HFFc6 (cell line): ENCODE measurements at places on chromosomes 7 and 10.
A peak's percentile ranks its signal among the peaks of the same experiment; 100 is the strongest.

GRCh38 chr10:93463723-93464476 lies 18.2 kb downstream of the MYOF start:
- peak; percentile 56 for DNase-seq

DNA sequence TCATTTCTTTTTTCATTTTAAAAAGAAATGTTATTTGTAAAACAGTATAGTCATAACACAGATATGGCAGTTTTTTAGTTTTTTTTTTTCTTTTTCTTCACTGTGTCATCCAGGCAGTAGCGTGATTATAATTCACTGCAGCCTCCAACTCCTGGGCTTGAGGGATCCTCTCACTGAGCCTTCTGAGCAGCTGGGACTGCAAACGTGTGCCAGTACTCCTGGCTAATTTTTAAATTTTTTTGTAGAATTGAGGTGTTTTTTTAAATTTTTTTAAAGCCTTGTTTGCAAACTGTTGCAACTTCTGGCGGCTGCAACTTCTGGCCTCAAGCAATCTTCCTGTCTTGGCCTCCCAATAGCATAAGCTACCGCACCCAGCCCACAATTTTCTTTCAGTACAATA lies 63.0 kb downstream of the HELLS start:
- DNase-seq = no peak

DNA sequence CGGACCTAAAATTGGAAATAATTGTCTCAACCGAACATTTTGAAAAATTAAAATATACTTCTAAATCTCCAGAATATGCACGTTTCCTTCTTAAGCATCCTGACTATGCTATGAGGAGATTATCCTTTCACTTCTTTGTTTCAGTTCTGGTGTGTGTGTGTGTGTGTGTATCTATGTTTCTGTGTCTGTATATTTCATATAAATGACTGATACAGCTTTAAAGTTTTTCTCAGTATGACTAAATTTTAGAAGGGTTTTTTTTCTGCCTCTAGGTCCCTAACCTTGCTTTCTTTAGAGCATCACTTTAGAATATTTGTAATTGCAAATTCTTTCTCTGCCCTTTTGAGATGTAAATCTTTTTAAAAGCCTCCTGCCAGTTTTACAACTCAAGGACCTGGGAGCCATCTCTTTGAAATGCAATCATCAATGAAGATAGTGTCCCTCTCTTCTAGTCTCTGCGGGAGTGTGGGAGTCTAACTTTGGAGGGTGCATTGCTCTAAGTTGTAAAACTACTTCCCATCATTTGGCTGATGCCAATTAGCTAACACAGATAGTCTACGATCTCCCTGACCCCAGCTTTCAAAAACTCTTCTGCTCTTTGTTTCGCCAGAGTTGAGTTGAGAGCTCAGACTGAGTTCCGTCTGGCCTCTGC lies 782.0 kb upstream of the ZWINT start:
- DNase-seq = no peak

- no peak for DNase-seq
These were observed 9.4 kb downstream of the EFCAB10 start for GRCh38 chr7:105571891-105572290.

- DNase-seq = no peak
These were observed 44.5 kb downstream of the MKI67 start for GRCh38 chr10:128081720-128082119.

DNA sequence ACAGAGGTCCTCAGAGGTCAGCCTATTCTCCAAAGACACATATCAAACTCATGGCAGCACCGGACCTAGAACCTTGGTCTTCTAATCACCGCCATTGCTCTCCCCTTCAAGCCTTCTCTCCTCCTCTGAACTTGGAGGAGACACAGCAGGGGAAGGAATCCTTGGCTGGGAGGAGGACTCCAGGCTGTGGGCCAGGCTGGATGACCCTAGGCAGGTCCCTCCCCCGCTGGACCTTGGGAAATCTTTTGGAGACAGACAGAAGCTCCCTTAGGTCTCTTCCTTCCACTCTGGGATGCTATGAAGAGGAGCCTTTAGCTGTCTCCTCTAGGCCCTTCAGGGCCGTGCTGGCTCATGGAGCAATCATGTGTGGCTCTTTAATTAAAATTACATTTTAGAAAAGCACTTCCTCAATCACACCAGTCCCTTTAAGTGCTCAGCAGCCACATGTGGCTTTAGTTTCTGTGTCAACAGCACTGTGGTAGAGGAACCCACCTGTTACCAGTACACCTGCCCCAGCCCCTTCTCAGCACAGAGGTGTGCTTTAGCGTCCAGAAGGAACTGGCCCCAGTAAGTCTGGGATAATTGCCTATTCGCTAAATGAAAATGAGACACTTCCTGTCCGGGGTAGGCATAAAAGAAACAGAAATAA lies 238.2 kb downstream of the CELF2 start:
- no peak for DNase-seq

DNA sequence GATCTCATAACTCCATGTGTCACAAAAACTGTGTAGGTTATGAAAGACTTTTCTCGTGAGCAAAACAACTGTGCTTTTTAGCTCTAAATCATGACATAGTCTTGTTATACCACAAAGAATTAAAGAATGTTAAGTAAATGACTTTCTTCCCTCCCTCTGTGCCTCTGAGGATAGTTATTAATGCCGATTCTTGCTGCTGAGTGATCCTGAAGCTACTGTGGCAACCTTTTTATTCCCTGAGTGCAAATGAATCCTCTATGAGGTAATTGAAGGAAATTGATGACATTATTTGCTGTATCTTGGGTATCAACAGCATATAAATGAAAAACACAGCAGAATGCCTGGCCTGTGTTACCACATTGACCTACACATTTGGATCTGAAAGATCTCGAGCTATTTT lies 142.2 kb upstream of the HDAC9 start:
- no peak for DNase-seq

DNA sequence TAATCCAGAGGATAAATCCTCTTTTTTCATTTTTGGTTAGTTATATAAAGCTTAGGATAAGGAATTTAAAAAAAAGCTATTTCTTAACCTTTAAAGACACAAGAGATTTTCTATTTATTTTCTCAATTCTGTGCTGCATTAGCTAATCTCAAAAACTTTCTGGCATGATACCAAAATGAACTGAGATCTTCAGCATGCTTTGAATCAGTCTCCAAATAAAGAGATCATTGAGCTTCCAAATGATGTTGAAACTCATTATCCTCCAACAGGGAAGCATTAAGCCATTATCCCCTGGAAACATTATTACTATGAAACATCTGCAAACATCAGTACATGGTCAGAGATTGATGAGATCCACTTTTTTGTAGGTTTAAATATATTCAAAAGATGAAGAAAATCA lies 350.3 kb upstream of the TEX47 start:
- no peak for DNase-seq

DNA sequence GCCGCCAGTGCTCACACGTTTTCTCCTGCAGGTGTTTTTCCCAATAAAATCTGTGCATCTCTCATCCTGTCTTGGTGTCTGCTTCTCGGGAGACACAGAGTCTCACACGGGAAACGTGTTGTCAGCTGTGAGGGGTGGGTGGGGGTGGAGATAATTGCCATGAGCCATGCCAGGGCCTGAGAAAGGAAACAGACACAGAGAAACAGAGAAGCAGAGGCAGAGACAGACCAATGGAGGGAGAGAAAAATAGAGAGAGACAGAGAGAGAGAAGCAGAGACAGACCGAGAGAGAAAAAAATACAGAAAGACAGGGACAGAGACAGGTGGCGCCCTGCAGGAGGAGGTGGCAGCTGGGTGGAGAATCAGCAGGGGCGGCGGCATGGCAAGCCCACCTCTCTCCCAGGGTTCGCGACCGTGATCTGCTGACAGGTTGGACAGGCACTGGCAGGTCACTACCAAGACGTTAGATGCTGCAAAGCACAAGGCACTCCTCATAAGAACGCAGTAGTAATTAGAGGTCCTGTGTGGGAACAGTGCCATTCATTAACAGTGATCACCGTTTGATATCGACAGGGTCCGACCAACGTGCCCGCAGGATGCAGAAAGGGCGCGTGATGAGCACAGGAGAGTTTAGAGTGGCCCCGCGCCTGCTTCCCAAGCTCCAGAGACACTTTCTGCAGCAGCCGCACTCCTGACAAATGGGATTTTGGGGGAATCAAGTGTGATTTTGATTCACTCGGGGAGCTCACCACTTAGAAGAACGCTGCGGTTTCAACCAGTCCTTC lies 70.5 kb upstream of the INSIG1 start:
- DNase-seq = no peak

- DNase-seq = no peak
These were observed 24.1 kb upstream of the FFAR4 start for GRCh38 chr10:93542358-93542791.

DNA sequence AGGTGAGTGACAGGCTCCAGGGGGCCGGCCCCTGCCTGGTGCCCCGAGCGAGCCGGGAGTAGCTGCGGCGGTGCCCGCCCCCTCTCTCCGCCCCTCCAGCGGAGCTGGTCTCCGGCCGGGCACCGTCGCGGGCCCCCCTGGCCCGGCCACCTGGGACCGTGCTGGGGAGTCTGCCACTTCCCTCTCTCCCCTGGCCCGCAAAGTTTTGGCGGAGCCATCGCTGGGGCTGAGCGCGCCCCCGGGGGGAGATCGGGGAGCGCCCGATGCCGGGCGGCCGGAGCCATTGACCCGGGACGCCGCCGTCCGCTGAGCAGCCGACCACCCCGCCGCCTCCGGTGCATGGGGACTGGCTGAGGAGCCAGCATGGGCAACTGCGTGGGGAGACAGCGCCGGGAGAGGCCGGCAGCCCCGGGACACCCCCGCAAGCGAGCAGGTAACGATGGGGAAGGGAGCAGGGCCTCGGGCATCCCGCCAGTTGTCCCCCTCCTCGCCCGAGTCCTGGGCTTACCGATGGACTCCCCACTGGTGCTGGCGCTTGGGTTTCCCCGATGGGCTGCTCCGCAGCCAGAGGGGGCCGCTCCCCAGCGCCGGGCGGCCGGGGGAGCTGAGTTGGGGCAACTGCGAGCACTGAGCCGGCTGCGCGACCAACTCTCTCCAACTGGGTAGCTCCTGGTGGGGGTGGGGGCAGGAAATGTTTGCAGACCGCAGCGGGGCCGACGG lies at the start of gene UBTD1:
TSS of gene UBTD1 (plus strand) at position 84 of the 720 bp plus-strand sequence. CDS start at position 364, 280 bp downstream.
- no peak for DNase-seq

GRCh38 chr7:157396316-157397035 lies 59.7 kb downstream of the DNAJB6 start:
- no peak for DNase-seq

- no peak for DNase-seq
These were observed 277.7 kb downstream of the DNAJB6 start for GRCh38 chr7:157614457-157615020.

GRCh38 chr10:7471720-7472367 lies 61.0 kb upstream of the SFMBT2 start:
- DNase-seq = no peak

GRCh38 chr10:118349235-118349634 lies 7.1 kb upstream of the FAM204A start:
- no peak for DNase-seq

DNA sequence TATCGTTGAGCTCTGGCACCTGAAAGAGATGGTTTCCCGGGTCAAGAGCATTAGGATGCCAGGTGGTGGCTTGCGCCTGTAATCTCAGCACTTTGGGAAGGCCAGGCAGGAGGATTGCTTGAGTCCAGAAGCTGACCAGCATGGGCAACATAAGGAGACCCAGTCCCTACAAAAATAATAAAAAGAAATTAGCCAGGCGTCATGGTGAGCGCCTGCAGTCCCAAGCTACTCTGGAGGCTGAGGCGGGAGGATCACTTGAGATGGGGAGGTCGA lies 6.1 kb upstream of the KCP start:
- no peak for DNase-seq

GRCh38 chr10:132270721-132271457 lies 36.9 kb downstream of the STK32C start:
- DNase-seq = no peak

DNA sequence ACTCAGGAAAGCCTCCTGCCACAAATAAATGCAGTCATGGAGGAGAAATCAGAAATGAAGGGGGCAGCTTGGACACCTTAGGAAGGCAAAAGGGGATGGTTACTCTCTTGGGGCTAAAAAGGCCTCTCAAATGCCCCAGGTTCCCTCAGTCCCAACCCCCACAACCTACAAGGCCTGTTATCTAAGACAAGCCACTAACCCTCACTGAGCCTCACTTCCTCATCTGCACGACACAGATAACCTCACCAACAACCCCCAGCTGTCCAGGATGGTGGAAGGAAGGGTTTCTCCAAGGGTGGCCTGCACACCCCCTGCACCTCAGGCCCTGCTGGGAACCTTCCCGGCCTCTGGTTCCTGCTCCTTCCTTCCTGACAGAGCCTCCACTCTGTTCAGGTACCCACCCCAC lies 29.2 kb downstream of the SORBS1 start:
- DNase-seq = no peak

GRCh38 chr7:23712368-23713284 lies 2.6 kb downstream of the STK31 start:
- peak; percentile 70 for DNase-seq

DNA sequence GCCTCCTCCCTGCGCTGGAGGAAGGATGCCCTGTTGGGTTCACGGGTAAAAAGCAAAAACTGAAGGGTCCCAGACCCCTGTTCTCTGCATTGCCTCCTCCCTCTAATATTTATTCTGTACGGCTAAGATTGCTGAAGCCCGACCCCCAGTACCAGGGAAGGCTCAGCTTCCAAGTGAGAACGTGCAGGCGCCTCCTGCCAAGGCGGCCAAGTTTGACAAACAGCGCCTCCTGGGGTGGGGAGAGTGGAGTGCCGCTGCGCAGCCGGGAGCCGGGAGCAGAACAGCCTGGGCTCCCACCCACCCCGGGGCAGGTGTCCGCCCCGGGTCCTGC lies 4.7 kb upstream of the EBF3 start:
- no peak for DNase-seq

GRCh38 chr10:69682955-69683474 lies 53.0 kb downstream of the FAM241B start:
- no peak for DNase-seq

DNA sequence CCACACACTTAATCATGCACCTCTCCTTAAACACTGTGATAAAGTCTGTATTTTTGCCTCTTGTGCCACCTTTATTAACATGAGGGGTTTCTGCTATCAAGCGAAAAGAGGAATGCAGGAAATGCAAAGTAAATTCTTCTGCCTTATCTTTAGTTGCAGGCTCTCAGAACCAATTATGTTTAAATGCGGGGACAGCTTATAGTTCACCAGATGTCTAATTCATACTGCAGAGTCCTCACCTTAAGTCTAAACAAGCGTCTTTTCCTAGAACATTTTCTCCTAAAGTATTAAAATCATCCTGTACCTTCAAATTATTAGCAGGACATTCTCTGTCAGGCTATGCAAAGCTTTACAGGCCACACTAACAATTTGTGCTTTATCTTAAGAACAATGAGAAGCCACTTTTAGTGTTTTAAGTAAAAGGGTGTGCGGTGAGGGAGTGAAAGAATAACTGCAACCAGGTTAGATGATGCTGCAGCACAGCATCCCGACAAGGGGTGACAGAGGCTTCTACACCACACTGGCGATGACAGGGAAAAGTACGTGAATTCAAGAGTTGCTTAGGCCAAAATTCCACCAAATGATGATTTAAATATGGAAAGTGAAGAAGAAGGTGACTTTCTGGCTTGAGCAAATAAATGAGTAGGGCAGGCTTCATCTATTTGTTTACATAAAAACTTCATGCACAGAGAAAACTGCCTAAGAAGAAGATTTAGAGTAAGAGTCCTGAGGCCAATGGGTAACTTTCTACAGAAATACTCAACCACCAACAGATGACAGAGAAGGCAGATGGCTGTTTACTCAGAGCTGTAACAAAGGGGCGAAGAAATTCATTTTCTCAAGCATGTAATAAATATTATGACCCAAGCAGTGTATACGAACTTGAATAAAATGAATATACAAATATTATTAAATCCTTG lies 36.0 kb downstream of the EZH2 start:
- no peak for DNase-seq
